ENCODE measurements at places on chromosomes 2 and 18.
A peak's percentile ranks its signal among the peaks of the same experiment; 100 is the strongest.

DNA sequence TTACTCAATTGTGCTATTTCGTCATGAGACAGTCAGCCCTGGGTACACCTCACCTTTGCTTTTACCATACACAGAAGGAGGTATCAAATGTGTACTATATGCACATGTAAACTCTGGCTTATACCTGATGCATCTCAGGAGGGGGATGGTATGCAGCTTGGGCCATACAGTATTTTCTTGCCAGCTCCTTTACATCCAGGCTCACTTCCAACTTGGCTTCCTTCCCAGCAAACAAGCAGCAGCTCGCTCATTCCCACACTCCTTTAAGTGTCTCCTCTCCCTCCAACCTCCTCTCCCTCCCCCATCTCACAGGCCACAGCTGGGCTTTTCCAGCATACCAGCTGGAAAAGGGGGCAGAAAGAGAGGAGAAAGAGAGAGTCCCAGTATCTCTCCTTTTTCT is 9.6 kb downstream of the MARCHF4 start:
- DNase-seq: no peak

DNA sequence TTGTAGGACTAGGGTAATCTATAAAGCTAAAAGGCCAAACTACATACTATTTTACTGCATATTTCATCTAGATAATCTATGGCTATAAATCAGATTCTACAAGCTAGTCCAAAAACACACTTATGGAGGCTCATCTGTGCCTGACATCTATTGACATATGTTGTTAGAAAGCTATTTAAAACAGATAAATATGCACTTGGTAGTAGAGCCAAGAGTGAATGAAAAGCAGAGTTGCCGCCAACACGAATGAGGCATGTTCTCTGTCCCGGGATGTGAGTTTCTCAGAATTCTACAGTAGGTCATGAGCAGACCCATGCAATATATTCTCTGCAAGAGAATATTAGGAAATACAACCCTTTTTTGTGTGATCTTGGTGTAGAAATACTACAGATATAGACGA is 66.7 kb upstream of the LPIN2 start:
- no peak for DNase-seq

DNA sequence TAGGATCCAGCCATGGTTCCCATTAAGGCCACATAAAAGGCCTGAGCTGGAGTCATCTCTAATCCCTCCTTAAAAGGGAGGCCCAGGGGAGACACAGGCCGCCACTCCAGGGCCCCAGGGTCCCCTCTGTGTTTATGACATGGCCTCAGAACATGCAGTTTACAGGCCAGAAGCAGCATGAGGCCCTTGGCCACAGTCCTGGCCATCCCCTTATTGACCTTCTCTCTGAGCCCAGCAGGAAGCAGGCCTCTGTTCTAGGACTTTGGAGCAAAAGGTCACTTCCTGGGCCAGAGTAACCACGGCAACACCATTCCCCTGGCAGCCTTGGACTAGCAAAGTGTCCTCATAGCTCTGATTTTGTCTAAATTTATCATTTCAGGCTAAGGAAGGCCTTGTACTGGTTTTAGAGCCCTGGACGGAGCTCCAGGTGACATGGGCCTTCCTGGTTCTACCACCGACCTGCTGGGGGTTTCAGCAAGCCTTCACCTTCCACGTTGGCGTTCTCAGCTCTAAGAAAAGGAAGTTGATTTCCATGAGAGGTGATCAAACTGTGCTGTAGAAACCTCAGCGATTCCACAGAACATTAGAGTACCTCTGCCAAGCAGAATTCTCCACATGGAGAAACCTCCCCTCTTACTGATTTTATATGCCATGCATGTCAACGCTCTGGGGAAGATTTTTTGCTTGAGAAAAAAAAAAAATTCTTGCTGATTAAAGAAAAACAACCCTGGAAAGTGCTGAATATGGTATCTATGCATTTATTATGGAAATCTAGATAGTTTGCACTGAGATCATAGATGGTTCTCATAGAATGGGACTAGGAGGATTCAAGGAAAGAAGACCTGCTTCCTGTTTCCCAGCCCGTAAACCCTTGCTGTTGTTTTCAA is 53.7 kb downstream of the HS1BP3 start:
- no peak for DNase-seq

- peak; percentile 2 for DNase-seq
Measured at GRCh38 chr2:149313512-149313972, 16.8 kb upstream of the LYPD6 start.

DNA sequence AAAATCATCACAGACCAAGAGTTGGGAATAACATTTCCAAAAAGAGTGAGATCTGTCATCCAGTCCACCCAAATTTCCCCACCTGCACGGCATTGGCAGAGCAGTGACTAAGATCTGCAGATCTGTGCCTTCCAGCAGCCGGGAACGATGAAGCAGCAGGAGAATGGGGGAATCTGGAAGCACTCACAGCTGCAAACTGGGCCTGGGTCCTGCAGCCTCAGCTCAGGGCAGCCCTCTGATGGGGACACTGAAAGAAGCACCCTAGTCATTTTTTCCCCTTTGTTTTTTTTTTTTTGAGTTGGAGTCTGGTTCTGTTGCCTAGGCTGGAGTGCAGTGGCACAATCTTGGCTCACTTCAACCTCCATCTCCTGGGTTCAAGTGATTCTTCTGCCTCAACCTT is 4.4 kb upstream of the SAG start:
- DNase-seq: no peak

GRCh38 chr2:147416099-147416498 is 428.7 kb upstream of the ACVR2A start:
- DNase-seq: no peak

- no peak for DNase-seq
Measured at GRCh38 chr2:240411261-240412160, 24.0 kb upstream of the GPC1 start.

DNA sequence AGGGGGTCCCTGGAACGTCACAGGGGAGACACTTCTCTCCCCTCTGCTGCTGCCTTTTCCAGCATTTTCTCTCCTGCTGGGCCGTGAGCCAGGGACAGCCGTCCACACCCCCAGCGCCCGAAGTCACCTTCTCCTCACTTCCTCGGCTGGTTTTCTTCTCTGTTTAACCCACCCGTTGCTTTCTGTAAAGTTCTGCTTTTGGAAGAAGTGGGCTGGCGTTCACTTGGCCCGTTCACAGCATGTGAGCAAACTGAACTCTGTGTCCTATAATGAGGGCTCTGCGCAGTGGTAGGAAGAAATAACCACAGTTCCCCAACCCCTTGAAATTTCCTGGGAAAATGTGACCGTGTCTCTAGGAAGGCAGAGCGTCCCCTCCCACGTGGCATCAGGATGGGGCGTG is 187.0 kb upstream of the HDAC4 start:
- no peak for DNase-seq

DNA sequence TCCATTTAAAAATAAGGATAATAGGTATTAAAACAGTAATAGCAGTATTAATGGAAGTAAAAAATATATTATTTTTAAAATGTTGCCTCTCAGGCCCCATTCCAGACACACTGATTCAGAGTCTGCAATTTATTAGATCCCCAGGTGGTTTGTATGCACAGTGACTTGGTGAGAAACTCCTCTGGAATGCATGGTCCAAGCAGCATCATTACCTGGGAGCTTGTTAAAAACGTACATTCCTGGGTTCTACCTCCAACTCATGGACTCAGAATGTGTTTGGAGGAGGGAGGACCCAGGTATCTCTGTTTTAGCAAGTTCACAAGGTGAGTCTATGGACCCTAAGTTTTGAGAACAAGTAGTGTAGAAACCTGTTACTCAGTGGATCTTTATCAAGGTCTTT is 95.6 kb downstream of the ITGA4 start:
- DNase-seq: no peak

GRCh38 chr2:236370847-236371409 is 106.7 kb upstream of the ASB18 start:
- DNase-seq: no peak

DNA sequence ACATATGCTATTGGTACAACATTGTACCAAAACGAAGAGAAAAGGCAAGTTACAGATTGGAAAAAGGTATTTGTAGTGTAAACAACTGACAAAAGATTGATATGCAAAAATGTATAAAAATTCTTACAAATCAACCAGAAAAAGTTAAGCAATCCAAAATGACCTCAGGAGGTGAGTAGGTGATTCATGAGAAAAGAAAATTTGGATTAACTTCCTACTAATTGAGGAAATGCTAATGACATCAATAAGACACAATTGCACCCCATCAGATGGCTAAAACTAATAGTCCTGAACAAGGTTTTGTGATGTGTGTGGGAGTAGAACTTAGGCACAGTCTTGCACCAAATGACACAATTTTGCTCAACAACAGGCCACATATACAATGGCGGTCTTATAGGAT is 129.3 kb downstream of the COPS8 start:
- no peak for DNase-seq

All from CD4-positive, alpha-beta T cell treated with Interleukin-15 for 4 hours (primary cell).